ENCODE measurements at places on chromosomes 2 and 18. TPM values are rescaled to one million over a fixed set of nuclear protein-coding genes. Genes with fewer than 3 reads are reported as not detected.
A peak's percentile ranks its signal among the peaks of the same experiment; 100 is the strongest.

The TMEM198 gene
- total RNA-seq: 6.1 TPM

DNA sequence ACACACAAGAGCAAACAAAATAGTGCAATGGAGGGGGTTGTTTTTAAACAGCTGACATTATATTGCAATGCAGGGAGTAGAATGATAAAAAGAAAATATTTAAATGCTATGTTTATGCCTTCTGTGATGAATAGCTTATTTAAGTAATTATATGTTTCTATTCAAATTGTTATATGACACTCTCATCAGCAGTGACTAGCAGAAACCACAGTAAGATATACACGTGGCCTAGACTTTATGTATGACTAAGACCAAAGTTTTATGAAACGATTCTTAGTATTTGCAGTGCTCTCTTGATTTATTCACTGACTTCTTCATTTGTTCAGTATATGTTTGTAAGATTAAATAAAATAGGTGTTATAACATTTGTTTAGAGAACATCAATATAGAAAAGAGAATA lies 26.1 kb upstream of the C1D start:
- H3K4me3 ChIP-seq: no peak overlapping the region
- H3K4me1 ChIP-seq: no peaks in the 10 kb centered on the region
- no peaks in the 10 kb centered on the region for H3K36me3 ChIP-seq
- no peak for DNase-seq
- H3K27me3 ChIP-seq: peaks cover 20% of the 10 kb centered on the region

- no peaks in the 10 kb centered on the region for H3K36me3 ChIP-seq
- H3K27me3 ChIP-seq: no peaks in the 10 kb centered on the region
- peak overlapping the region; percentile 88 for H3K27ac ChIP-seq
- peaks cover 89% of the 10 kb centered on the region for H3K4me1 ChIP-seq
- no peak for DNase-seq
- no peak overlapping the region for H3K4me3 ChIP-seq
Observed at GRCh38 chr2:207256476-207257207, 90.9 kb upstream of the KLF7 start.

GRCh38 chr2:35416391-35417140 lies 939.0 kb upstream of the CRIM1 start:
- no peak for DNase-seq
- no peak overlapping the region for H3K27ac ChIP-seq
- no peaks in the 10 kb centered on the region for H3K36me3 ChIP-seq
- peaks cover 21% of the 10 kb centered on the region for H3K27me3 ChIP-seq

DNA sequence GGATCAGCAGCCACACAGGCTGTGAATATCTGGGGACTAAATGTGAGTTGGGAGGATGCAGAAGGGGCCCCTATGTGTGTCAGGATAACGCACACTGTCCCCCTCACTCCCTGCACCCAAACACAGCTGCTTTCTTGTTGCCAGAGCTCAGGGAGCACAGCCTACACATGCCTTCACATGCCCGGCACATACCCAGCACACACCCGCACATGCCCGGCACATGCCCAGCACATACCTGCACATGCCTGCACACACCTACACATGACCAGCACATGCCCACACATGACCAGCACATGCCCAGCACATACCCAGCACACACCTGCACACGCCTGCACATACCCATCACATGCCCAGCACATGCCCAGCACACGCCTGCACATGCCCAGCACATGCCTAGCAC lies 75.6 kb downstream of the TPO start:
- peak; percentile 59 for DNase-seq
- H3K4me1 ChIP-seq: no peaks in the 10 kb centered on the region
- no peak overlapping the region for H3K27ac ChIP-seq
- no peaks in the 10 kb centered on the region for H3K36me3 ChIP-seq

- DNase-seq: no peak
- no peak overlapping the region for H3K27ac ChIP-seq
- H3K36me3 ChIP-seq: peaks cover 5% of the 10 kb centered on the region
Observed at GRCh38 chr2:102365763-102366162, 10.2 kb downstream of the IL18R1 start.
